ENCODE measurements at places on chromosomes 4 and X. TPM values are rescaled to one million over a fixed set of nuclear protein-coding genes. Genes with fewer than 3 reads are reported as not detected.

- DNase-seq, result no peak
These were observed 67.0 kb downstream of the SORBS2 start for GRCh38 chr4:185744946-185745345.

DNA sequence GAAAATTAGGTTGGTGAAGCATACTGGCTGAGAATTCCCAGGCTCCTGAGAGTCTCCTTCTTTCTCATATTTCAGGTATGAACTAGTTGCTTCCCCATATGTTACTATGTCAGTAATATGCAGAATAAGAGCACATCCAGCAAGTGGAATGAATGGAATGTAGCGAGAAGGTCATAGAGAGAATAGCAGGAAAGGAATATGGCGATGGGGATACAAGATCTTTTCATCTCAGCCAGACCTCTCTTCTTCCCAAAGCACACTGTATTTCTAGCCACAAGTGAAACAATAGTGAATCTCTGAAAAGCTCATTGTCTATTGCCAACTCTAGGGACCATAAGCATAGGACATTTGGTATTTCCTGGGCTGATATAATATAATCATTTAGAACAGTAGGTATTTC, 54.6 kb upstream of the MMAA start:
- DNase-seq, result no peak

GRCh38 chr4:152346526-152346925, 189.4 kb downstream of the FBXW7 start:
- DNase-seq, result no peak

Gene ZNF185
- polyA plus RNA-seq, result 50.5 TPM

Data from right renal pelvis (tissue), 4 donors.